Mesothelial cell of epicardium (in vitro differentiated cells): ENCODE measurements at places on chromosomes 4 and X. TPM values are rescaled to one million over a fixed set of nuclear protein-coding genes. Genes with fewer than 3 reads are reported as not detected.

- DNase-seq, result no peak
- H3K4me1 ChIP-seq, result no peaks in the 10 kb centered on the region
Observed at GRCh38 chr4:22363036-22363435, 152.8 kb downstream of the ADGRA3 start.

GRCh38 chr4:145541346-145541745 is 59.7 kb downstream of the SMAD1 start:
- no peak overlapping the region for H3K27ac ChIP-seq
- no peak for DNase-seq
- peaks cover 35% of the 10 kb centered on the region for H3K4me1 ChIP-seq
- H3K36me3 ChIP-seq, result peaks cover 14% of the 10 kb centered on the region
- H3K27me3 ChIP-seq, result no peaks in the 10 kb centered on the region

GRCh38 chrX:137424679-137425078 is 141.2 kb upstream of the ZIC3 start:
- no peak for DNase-seq
- H3K27ac ChIP-seq, result no peak overlapping the region
- no peaks in the 10 kb centered on the region for H3K36me3 ChIP-seq

Gene IGSF1
- total RNA-seq, result 8.3 to 8.9 TPM (median 8.8 TPM) in 3 replicates
